ENCODE measurements at places on chromosomes 3 and 15.

GRCh38 chr3:148203297-148204010, 494.2 kb upstream of the AGTR1 start:
- no peak for DNase-seq

DNA sequence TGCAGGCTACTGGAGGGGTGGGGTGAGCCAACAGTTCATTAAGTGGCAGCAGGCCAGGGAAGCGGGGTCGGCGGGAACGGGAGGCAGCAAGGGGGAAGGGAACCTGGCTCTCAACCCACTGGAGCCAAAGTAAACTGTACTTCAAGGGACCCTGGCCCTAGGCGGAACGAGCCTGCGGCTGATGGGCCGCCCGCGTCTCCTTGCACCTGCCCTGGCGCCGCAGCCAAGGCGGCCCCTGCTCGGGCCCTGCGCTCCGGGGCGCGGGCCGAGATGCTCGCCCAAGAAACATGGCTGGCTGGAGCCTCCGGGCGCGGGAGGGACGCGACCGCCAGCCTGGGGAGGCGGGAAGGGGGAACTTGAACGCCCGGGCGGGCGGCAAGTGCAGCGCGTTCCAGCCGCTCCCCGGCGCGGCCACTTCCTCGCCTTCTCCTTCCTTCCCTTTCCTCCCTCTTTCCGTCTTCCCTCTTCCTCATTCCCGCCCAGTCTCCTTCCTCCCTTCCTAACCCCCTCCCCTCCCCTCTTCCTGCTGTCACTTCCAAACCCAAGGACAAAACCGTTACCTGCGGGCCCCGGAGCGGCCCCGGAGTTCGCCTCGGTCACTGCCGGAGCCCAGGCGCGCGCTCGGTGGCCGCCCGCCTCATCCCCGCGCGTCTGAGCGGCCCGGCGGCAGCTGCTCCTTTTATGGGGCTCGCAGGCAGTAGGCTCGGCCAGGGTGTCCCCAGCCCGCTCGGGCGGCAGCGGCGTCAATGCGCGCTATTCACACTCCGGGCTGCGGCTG, 489.7 kb downstream of the MAGI1 start:
- DNase-seq = no peak

- DNase-seq = no peak
Measured at GRCh38 chr3:26106228-26106627, 316.3 kb downstream of the OXSM start.

DNA sequence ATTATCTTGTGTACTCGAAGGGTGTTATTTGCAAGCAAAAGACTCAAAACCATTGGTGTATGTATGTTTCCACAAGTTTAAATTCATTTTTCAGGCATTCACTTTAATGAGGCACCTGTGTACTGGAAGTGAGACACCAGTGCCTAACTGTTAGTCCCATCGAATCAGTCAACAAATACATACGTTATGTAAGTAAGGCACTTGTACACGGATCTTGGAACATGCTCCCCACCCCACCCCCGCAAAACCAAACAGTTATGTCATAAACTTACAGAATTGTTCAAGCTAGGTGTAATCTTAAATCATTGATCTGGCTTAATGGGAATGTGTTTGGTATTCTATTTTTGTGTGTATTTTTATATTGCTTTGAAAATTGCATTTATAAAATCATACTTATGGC, 17.1 kb downstream of the LRRC28 start:
- DNase-seq = no peak

GRCh38 chr15:92111751-92112150, 258.2 kb downstream of the SLCO3A1 start:
- DNase-seq = no peak

- DNase-seq = no peak
Measured at GRCh38 chr15:50531766-50532165, 14.7 kb downstream of the USP50 start.

GRCh38 chr3:16961621-16962205, 77.0 kb downstream of the PLCL2 start:
- no peak for DNase-seq

DNA sequence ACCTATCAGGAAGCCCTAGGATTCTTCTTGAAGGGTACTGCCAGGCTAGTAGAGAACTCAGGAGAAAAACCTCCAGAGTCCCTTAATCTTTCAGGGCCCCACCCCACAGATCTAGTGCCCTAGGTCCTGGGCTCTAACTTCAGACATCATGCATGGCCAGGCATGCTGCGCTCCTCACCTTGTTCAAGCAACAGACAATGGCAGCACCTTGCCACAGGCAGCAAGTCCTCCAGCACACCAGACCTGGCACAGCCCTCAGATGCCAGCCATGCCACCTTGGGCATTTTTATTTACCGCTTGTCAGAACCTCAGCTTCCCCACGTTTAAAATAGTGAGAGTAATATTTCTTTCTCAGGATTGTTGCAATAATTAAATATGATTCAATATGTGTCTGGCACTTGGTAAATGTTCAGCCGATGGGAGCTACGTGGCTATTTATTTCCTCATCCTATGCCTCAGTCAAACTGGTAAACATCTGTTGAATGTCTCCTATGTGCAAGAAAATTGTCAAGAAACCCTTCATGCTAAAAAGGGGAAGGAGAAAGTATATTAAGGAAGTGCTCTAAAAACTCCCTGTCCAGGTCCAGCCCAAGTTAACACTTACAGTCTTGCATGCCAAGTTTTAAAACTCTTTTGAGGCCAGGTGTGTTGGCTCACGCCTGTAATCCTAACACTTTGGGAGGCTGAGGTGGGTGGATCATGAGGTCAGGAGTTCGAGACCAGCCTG, 14.5 kb upstream of the CCR1 start:
- DNase-seq = no peak

- no peak for DNase-seq
Measured at GRCh38 chr3:45551214-45552010, 43.1 kb upstream of the LIMD1 start.

- DNase-seq = no peak
Measured at GRCh38 chr3:143287403-143287802, 167.8 kb downstream of the CHST2 start.

DNA sequence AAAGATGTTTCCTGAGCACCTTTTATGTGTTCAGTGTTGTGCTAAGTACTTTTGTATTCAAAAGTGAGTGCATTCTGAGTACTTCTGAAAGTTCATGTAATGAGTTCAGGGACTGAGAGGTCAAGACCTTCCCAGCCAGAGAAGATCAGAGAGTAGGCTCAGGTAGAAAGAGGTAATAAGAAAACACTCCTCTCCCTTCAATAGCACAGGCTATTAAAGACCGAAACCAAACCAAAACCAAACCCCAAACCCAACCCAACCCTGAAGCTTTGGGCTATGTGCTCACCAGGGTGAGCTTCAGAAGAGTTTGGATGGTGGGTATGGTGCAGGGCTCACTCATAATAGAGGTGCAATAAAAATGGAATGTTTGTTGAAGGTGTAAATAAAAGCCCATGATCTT, 76.7 kb upstream of the FAM3D start:
- DNase-seq = no peak

- no peak for DNase-seq
Measured at GRCh38 chr3:128185630-128186447, 32.6 kb downstream of the EEFSEC start.

GRCh38 chr3:12734960-12735359, 24.1 kb downstream of the TMEM40 start:
- DNase-seq = no peak

GRCh38 chr3:47522082-47522987, 8.8 kb upstream of the ELP6 start:
- no peak for DNase-seq

GRCh38 chr3:13277196-13277813, 142.8 kb downstream of the NUP210 start:
- DNase-seq = no peak

GRCh38 chr15:60917461-60918145, 311.5 kb downstream of the RORA start:
- no peak for DNase-seq

DNA sequence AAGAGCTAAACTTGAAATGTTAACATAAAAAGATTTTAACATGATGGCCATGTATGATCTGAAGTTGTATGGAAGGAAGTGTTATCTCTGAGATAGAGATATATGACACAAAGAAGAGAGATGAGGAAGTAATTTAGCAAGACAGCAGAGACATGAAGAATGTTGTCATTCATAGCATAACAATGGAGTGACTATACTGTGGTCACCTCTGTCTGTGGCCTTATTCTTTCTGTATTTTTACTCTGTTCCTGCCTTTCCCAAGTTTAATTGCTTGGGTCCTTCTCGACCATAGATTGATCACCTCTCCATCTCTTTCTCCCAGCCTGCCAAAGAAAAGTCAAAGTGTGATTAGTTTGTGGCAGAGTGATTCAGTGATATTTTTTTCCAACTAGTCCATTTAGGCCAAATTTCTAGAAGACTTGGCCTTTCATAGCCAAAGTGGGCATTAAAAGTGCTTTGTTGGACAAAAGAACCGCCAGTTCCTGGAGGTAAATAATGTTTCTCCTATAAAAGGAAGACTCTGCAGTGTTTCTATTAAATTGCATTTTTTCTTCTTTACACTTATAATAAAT, 711.9 kb downstream of the CADM2 start:
- DNase-seq = no peak

DNA sequence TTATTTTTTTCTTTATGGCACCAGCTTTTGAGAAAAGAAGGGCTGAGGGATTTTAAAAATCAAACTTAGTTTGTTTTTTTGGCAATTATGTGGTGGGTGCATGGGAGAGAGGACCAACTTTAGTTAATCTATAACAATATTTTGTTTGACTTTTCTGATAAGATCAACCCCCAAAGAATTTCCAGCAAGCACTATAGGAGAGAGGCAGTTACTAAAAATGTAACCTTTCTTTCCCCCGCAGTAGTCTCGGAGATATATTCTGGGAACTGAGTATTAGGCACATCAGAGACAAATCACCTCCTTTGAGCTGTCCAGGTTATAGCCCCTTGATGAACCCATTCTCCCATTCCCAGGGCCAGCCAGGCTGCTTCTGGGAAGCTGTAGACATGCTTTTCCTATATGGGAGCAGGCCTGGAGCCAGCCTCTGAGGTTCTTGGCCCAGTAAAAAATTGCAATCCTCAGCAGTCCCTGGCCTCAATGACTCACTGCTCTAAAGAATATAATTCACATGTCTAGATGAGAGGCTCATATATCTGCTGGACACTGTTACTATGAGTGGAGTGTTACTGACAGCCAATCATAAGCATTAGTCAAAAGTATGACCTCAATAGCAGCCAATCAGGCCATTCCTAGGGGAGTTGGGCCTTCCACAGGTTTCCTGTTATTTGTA, 138.3 kb upstream of the AGBL1 start:
- no peak for DNase-seq

DNA sequence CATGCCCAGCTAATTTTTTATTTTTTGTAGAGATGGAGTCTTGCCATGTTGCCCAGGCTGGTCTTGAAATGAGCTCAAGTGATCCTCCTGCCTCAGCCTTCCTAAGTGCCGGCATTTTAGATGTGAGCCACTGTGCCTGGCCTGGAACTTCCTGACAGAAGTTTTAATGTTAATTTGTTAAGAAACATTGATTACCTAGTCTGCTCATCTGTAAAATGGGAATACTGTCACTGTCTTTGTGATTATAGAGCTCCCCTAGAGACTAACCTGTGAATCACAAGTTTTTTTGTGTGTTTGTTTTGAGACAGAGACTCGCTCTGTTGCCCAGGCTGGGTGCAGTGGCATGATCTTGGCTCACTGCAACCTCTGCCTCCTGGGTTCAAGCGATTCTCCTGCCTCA, 4.3 kb upstream of the EIF3J start:
- no peak for DNase-seq

GRCh38 chr3:124084022-124084881, 92.3 kb upstream of the ROPN1 start:
- no peak for DNase-seq

DNA sequence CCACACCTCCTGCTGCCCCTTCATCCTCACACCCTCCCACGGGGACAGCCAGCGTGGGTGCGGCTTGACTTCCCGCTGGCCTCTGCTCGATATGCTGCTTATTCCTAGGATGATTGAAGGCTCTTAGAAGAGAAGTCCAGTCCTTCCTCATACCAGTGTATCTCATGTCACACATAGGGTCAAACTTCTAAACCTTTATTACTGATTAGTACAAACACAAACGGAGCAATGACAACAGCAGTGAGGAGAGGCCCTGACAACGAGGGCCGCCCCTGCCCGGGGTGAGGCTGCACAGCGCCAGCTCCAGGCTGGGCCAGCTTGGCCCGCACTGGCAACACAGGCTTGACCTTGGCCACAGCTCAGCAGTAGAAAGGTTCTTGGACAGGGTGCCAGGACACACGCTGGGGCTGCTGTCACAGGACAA, 3.7 kb downstream of the CIB1 start:
- no peak for DNase-seq

- DNase-seq = no peak
Measured at GRCh38 chr3:188697127-188697526, 474.6 kb upstream of the TPRG1 start.

- no peak for DNase-seq
Measured at GRCh38 chr15:77031376-77032050, 36.6 kb downstream of the PSTPIP1 start.

DNA sequence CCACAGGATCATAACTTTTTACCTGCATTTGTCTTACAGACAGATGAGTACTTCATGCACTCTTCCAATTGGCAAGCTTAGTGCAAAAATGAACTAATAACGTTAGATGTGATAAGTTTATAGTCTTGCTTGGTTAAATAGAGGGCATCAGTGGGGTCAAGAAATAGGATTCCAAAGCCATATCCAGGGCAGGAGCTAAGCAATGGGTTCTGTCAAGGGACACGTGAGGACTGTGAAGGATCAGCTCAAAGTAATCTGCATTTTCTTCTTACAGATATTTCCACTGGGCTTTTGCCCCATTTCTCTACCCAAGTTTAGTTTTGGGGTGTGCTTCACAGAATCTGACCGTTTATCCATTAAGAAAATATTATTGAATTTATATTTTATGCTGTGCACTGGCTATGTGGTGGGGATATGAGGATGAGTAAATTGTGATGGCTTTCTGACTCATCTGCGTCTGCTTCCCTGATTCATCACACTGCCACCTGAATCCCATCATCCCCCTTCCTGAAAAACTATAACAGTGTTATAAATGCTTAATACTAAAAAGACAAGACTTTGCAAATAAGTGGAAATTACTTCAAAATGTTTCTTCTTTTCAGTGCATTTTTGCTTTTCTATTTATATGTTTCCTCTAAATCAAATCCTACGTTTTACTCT, 17.5 kb downstream of the PPP2R3A start:
- no peak for DNase-seq

- DNase-seq = no peak
Measured at GRCh38 chr3:184588776-184589175, 27.2 kb downstream of the EPHB3 start.

- DNase-seq = no peak
Measured at GRCh38 chr3:134180761-134181160, 69.9 kb downstream of the RYK start.

DNA sequence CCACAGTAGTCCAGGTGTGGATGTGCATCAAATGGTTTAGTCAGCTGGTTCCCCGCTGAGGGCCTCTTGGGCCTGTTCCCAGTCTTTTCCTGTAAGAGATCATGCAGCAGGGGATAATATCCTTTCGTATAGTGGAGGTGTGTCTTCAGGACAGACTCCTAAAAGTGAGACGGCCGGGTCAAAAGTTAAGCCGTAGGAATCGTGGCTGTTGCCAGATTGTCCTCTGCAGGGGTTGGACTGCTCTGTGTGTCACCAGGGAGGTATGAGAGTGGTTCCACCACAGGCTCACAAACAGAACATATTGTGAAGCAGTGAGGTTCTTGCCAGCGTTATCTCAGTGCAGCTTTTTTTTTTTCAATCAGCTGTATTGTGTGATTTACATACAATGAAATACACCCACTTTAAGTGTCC, 95.0 kb downstream of the VGLL4 start:
- DNase-seq = no peak
